AG09319 (cell line): ENCODE measurements at places on chromosomes 12 and 14.

- DNase-seq = no peak
Observed at GRCh38 chr12:97813301-97813700, 350.7 kb downstream of the RMST start.

DNA sequence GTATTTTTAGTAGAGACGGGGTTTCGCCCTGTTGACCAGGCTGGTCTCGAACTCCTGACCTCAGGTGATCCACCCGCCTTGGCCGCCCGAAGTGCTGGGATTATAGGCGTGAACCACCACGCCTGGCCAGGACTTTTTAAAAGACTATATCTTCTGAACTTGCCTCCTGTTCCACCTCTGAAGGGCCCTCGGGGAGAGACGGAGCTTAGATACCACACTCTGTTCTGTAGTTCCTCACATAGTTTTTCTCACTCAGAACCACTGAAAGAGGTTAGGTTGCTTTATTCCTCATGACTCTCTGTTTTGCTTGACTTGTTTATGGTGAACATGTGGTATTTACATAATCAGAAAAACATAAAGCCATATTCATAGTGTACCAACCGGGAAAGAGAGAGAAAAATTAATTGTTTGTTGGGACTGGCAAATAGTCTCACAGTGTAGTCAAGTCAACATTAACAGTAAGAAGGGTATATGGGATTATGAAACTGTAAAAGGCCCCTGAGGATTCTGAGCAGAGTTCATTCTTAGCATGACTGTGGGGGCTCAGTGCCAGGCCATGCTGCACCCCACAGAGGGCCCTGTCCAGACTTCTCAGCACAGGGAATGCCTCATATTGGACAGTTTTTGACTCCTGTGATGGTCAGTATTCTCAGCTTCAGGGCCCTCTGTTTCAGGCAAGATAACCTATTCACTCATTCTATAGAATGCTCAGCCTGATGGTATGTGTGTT, 342.3 kb downstream of the ZFP36L1 start:
- DNase-seq = no peak

- DNase-seq = no peak
Observed at GRCh38 chr14:95472819-95473251, 43.6 kb downstream of the SYNE3 start.

DNA sequence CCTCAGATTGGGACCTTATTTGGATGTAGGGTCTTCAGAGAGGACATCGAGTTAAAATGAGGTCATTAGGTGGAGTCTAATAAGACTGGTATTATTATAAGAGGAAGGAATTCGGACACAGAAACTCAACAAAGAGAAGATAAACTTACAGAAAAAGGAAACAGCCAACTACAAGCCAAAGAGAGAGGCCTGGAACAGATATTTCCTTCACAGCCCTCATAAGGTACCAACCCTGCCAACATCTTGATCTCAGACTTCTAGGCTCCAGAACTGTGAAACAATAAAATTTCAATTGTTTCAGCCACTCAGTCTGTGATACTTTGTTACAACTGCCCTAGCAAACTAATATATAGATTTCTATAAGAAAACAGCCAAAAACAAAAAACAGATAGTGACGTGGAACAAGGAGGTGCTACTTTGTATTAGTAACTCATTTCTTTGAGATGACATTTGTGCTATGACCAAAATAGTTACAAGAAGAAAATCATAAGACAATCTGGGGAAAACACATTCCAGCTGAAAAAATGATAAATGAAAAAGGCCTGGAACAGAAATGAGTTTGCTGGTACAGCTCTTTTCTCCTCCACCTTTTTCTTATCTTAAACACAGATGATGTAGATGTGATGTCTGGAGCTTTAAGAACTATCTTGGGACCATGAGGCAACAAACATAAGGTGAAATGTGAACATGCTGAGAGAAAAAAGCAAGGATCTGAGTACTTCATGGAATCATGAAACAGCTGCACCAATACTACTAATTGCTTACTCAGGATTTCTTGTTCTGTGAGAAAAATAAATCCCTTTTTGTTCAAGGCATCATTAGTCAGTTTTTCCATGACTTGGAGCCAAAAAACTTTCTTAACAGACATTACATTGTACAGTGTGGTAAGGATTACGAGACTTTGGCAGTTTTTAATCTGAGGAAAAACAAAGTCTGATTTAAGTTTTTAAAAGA, 243.2 kb downstream of the ANO6 start:
- DNase-seq = no peak

DNA sequence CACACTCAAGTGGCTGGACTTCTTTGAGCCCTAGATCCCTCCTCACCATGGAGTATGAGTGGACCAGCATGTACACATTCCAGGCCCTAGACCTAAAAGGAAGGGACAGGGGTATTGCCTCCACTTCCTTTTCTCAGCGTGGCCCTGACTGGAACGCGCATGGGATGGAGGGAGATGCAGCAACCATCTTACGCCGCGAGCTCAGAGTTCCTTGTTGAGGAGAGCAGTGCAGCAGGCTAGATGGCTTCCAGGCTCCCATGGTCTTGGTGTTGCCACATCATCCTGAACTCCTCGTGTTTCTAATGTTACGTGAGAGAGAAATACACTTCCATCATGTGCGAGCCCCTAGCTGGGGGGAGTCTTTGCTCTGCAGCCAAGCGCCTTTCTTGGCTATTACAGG, 61.8 kb upstream of the DIO3 start:
- DNase-seq = no peak

DNA sequence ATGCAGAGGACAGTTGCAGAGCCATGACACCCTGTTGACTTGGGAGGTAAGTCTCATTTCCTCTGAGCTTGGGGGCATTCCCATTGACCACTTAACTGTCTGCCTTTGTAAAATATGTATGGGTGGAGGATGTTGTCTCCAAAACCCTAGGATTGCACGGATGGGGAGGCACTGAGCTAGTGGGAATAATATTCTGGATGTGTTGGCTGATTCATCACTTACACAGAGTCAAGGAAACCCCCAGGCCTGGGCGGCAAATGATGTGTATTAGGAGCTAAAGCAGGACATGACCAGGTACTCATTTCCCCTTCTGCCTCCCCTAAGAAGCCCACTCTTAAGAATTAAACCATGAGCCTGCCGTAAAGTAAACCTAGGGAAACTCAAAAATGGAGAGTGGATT, 319.4 kb downstream of the VRK1 start:
- no peak for DNase-seq

- DNase-seq = no peak
Observed at GRCh38 chr14:68335312-68335711, 457.6 kb downstream of the ZFP36L1 start.

GRCh38 chr12:57896434-57897201, 44.7 kb upstream of the ATP23 start:
- no peak for DNase-seq

DNA sequence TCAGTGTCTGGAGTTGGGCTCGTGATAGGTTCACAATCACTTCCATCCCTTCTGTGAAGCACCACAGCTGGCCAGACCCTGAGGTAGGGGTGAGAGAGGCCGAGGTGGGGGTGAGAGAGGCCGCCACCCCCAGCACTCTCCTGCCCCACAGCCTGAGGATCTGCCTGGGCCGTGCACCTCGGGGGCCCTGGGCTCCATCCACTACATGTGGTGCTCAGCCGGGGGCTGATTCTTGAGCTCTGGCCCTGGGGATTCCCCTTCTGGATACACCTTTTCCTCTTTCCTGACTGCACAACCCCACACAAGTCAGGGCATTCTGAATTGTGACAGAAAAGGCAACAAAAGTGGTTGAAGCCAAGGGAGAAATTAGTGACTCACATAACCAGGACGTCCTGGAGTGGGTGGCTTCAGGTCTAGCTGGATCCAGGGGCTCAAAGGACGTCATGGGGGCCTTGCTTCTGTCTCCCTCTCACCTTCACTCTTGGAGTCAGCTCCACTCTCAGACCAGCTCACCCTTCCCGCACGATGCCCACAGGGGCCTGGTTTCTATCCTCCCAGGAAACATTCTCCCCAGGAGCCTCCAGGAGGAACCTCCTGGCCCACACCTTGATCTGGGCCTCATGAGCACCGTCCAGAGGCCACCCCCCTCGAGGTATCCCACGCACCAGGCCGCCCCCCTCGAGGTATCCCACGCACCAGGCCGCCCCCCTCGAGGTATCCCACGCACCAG, 12.1 kb upstream of the FBRSL1 start:
- DNase-seq = no peak

- DNase-seq = no peak
Observed at GRCh38 chr14:99055019-99055418, 217.0 kb downstream of the BCL11B start.

DNA sequence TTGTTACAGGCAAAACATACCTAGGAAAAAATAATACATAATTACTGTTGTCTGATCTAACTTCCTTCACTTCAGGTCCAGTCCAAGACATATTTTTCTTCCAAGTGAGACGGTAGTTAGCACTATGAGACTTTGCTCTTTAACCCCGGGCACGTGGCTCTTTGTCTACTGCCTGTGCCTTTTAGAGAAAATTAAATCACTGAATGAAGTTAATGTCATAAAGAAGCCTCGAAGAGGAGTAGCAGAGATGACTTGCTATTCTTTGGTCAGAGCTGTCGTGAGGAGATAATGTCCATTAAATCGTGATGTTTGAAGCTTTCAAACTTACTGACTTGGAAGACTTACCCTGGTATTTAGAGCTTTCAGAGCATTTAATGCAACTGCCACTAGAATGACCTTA, 8.7 kb downstream of the TESPA1 start:
- no peak for DNase-seq

DNA sequence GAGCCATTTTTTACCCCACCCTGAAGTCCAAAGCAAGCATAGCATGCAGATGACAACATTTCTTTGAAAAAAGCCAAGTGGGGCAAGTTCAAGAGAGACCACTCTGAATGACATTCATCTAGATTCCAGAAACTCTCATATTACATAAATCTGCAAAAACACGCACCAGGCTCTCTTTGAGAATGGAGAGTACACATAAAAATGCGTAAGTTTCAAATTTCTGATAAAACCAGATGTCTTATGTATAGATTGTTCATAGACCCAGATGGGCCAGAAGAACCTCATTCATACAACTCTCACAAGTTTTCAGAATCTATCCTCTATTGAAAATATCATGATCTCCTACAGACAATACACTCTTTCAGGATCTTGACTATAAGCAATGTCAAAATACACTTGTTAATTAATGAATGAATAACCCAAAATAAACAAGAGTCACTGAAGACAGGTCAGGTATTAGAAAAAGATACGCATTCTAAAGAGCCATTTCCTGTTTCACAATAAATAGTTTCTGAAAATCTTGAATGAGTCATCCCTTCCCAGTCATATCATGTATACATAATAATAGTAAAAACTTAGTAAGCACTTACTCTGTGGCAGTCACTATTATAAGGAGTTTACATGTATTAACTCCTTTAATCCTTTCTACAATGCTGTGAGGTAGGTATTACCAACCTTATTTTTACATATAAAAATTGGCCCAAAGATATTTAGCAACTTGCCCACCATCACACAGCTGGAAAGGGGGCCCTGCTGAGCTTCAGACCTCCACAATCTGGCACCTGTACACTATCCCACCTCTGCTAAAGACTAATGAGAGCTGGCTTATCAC, 72.0 kb downstream of the PPP2R5E start:
- DNase-seq = peak; percentile 27

GRCh38 chr12:49787672-49788071, 40.5 kb downstream of the NCKAP5L start:
- DNase-seq = no peak

- no peak for DNase-seq
Observed at GRCh38 chr12:40711121-40711520, 18.9 kb downstream of the CNTN1 start.

- peak; percentile 15 for DNase-seq
Observed at GRCh38 chr12:119412811-119413794, 78.6 kb downstream of the CCDC60 start.

DNA sequence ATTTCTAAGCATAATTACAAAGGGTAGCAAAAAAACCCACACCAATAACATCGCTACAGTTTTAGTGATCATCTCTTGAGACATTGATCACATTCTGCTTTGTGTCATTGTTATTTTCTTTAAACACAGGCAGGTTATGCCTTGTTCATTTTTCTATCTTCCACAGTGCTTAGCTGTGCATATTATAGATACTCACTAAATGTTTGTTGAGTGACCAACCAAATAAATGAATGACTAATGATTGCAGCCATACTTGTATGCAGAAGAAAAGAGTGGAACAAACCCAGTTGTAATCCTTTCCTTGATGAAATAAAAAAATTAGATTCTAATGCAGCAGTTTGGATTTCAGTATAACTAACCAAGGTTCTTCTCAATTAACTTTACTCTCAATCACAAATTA, 81.0 kb upstream of the RASSF8 start:
- DNase-seq = no peak

DNA sequence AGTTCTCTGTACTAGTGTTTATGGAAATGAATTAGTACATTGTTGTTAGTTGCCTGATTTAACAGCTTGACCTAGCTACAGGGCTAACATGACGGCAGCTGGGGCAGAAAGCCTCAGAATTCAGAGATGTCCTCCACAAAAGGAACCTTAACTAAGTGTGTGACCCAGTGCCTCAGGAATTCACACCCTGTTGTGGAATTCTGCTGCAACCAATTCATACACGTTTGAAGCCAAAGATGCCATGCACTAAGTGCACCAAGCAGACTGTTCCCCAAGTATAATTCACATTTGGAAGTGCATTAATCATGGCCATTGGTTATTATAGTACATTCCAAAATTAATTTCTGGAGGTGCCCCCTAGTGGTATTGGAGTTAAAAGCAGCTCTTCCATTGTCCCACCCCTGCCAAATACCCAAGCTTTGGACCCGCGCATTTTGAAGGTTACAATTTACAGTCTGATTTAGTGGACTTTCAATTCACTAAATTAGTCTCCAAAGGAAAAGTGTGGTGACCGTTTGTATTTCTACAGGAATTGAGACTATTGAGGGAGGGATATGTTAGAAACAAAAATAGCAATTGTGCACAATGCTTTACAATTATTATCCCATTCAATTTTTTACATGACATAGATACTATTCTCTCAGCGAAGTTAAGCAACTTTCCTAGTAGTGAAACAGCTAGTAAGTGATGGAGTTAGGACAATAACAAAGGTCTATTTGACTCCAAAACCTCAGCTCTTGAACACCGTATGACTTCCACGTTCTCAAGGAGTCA, 85.9 kb downstream of the PAX9 start:
- DNase-seq = no peak

DNA sequence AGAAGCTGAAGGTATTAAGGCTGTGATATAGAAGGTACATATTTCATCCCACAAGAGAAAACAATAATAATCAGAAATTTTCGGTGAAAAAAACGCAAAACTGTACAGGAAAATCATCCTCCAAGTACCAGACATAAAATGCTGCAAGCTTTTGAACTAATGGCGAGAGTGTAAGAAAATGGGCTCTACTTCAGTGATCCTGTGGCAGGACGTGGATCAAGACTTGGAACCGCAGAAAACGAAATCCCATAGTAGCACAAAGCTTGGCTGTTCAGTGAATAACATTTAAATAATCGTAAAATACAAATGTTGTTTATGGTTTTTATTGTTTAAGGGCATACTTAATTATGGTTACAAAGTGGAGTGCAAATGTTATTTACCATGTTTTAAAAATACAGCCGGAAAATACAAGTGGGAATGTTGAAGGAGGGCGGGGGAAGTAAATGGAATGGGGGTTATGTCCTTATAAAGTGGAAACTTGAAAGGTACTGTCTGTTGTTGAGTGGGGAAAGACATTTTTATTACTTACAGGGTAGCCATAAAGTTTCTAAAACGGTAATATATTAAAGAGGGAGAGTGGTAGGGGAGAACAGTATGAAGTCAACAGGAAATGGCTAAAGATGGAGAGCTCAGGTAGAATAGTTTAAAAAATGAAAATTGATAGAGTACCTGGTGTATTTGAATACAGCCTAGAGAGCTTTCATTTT, 1.1 kb downstream of the SMIM10L1 start:
- no peak for DNase-seq
